Caco-2 (cell line): ENCODE measurements at places on chromosomes 2 and 18.
A peak's percentile ranks its signal among the peaks of the same experiment; 100 is the strongest.

GRCh38 chr18:31931163-31931885 lies 11.6 kb downstream of the TRAPPC8 start:
- no peak for DNase-seq

GRCh38 chr2:38146907-38147307 lies 71.0 kb upstream of the CYP1B1 start:
- peak; percentile 26 for DNase-seq

DNA sequence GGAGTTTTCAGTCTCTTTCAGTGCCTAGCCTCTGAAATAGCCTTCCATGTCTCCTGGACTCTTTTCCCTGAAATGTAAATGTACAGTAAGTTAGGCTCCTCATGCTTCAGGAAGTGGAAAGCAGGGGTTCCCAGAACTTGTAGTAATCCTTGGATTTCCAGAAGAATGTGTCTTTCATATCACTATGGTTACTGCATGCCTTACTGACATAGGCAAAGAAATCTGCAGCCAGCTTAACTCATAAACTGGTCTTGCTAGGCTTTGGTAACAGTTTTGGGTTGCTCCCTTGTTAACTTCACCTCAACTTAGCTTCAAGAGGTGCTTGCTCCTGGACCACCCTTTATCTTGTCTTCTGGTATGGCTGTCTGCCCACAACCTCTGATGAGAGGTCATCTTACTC lies 686.8 kb upstream of the DDX18 start:
- DNase-seq, result no peak

GRCh38 chr2:228614741-228615140 lies 433.3 kb upstream of the SPHKAP start:
- DNase-seq, result no peak

DNA sequence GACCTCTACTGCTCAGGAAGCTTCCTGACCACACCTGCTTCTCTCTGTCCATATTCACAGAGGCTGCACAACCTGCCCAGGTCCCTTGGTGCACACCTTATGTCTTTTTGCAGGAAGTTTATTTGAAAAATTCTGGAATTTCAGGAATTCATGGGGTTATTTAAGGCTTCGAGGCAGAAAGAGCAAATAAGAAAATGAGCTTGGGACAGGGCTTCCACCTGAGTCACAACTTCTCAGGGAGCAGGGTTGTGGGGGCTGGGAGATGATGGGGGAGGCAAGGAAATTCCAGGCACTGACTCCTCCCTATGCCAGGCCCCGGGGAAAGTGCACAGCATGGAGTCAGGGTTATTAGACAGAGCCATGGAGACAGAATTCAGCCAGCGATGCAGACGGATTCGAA lies 57.7 kb downstream of the INHBB start:
- peak; percentile 88 for DNase-seq

- DNase-seq, result no peak
Measured at GRCh38 chr2:215662715-215663114, 226.8 kb upstream of the FN1 start.
